ENCODE measurements at places on chromosomes 4 and X. TPM values are rescaled to one million over a fixed set of nuclear protein-coding genes. Genes with fewer than 3 reads are reported as not detected.

DNA sequence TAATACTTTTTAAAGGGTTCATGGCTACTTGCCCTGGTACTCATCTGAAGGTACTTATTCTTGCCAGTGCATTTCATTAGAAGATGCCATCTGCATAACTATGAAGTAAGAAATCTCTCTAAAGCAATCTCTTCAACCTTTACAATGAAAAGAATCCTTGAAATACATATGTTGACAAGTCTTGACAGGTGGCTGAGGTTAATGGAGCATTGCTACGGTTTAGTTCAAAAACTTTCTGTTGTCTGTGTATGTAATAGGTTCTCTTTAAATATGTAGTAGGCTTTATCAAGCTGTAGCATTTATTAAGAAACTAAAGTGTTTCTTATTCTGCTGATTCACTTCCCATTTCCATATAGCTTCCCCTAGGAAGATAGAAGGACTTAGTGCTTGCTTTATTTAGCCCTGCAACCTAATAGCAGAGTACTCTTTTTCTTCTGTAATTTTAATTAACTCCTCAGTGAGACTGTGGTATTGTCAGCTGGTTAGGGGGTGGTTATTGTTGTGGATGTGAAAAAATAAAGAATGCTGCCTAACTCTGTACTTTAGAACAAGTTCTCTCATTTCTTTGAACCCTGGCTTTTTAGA lies 39.3 kb downstream of the SLAIN2 start:
- peaks cover 2% of the 10 kb centered on the region for H3K36me3 ChIP-seq
- H3K4me3 ChIP-seq: no peak overlapping the region
- H3K27ac ChIP-seq: no peak overlapping the region
- H3K27me3 ChIP-seq: no peaks in the 10 kb centered on the region
- no peaks in the 10 kb centered on the region for H3K4me1 ChIP-seq

Gene GAR1
- total RNA-seq: 4.9 TPM

Gene NALF2
- total RNA-seq: not detected

DNA sequence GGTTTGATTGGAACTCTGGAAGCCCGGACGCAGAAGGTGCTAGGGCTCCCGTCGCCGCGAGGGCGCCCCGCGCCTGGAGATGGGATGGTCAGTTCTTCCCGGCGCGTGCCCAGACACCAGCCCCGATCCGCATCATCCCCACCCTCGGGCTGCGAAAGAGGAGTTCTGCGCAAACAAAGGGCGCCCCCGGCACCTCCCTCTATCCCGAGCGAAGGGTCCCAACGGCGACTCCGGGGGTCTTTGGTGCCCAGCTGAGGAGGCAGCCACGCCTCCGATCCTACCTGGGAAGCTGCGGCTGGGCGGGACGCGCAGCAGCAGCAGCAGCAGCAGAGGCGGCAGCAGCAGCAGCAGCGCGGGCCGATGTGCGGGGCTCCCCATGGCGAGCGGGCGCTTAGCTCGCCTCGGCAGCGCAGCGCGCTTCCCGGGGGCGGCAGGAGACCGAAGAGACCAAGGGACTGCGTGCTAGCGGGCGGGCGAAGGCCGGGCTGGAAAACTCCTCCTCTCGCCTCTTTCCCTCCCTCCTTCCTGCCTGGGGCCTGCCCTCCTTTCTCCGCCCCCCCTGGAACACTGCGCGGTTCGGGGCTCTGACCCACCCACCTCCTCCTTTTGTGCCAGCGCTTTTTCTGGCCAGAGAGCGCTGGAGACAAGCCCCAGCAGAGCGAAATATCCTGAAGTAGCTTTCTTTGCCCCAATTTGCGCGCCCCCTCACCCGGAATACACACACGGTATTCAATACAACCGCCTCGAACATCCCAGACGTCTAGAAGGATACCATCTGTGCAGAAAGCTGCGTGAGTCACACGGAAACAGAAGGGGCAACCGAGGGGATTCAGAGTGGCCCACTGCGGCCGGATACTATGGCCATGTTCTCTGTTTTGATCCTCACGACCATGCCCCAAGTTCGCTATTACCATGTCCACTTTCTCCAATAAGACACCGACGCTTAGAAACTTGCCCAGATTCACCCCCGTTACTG lies at the start of gene SRPX:
SRPX (minus strand) TSS at position 457 of the 976 bp plus-strand sequence; CDS start at position 378, 79 bp downstream.
- no peaks in the 10 kb centered on the region for H3K36me3 ChIP-seq
- H3K4me1 ChIP-seq: no peaks in the 10 kb centered on the region
- no peak for DNase-seq
- no peaks in the 10 kb centered on the region for H3K27me3 ChIP-seq

DNA sequence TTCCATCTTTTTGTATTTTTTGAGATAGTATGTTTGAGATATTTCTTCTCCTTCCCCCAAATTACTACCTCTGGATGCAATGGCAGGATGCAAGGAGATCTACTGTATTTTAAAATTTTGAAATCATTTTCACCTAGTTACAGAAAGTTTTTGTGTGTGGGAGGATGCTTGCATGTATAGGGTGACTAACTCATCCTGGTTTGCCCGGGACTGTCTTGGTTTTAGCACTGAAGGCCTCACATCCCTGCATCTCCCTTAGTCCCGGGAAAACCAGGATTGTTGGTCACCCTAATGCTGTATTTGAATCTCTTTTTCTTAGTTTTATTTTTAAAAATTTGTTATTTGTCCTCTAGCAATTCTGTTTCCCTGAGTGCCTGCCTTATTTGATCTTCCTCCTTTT lies 12.1 kb downstream of the SUPT20HL2 start:
- no peak overlapping the region for H3K4me3 ChIP-seq
- no peak overlapping the region for H3K27ac ChIP-seq
- DNase-seq: no peak
- no peaks in the 10 kb centered on the region for H3K36me3 ChIP-seq
- H3K4me1 ChIP-seq: no peaks in the 10 kb centered on the region

Gene ASB11
- total RNA-seq: not detected

- no peak overlapping the region for H3K4me3 ChIP-seq
- no peak overlapping the region for H3K27ac ChIP-seq
- H3K4me1 ChIP-seq: no peaks in the 10 kb centered on the region
- no peaks in the 10 kb centered on the region for H3K36me3 ChIP-seq
Measured at GRCh38 chrX:82589410-82589809, 918.7 kb upstream of the POU3F4 start.

DNA sequence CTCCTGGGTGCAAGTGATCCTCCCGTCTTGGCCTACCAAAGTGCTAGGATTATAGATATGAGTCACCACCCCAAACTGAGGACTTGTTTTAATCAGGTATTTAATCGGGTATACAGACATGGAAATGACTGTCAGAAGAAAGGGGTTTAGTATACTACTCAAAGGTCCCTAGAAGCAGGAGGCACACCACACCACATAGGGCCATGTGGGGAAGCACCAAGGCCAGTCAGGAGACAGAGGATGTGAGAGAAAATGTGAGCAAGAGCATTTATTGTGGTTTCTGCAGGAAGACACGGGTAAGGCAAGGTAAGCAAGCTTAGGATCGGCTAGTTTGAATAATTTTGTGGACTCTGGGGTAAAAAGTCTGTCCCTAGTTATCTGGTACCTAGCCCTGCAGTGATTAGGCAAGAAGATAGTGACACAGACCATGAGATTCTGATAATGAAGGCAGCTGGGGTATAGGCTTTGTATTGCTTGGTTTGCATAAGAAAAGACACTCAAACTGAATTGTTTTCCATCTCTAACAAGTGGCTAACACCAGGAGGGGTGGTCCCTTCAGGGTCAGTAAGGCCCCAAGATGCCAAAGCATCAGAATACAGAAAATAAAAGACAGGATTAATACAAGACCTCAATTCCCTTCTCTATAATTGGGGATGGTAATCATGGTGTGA lies 408.8 kb upstream of the F9 start:
- H3K36me3 ChIP-seq: no peaks in the 10 kb centered on the region
- no peaks in the 10 kb centered on the region for H3K4me1 ChIP-seq
- no peak for DNase-seq

- H3K27ac ChIP-seq: no peak overlapping the region
- no peak for DNase-seq
- H3K27me3 ChIP-seq: no peaks in the 10 kb centered on the region
- no peaks in the 10 kb centered on the region for H3K4me1 ChIP-seq
Measured at GRCh38 chr4:25358515-25359275, 18.4 kb upstream of the ANAPC4 start.

DNA sequence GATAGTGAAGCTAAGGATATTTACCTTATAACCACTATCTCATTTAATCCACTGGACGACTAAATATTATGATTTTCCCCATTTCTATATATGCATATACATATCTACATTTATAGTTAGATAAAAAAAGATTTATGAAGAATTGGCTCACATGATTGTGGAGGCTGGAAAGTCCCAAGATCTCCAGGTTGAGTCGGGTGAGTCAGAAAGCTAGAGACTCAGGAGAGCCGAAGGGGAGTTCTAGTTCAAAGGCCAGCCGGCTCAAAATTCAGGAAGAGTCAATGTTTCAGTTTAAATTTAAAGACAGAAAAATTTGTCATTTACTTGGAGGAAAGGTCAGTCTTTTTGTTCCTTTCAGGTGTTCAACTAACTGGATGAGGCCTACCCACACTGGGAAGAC lies 158.2 kb upstream of the CPEB2 start:
- H3K4me3 ChIP-seq: no peak overlapping the region
- no peaks in the 10 kb centered on the region for H3K27me3 ChIP-seq
- no peak for DNase-seq
- peaks cover 14% of the 10 kb centered on the region for H3K4me1 ChIP-seq

Gene TRIM60
- total RNA-seq: not detected

DNA sequence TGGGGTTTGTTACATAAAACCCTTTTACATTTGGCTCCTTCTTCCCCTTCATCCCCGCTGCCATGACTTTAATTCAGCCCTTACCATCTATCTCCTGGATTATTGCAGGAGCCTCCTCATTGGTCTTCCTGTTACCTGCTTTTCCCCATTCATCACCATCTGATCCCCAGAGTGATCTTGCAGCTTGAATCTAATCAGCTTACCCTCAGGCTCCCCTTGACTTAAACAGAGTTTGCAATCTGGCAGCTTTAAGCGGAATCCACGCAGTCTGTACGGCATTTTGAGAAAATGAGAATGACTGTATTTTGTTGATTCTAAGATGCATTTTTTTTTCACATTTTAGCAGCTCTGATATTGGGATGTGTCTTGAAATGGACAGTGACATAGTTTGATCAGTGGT lies 14.9 kb upstream of the PPEF1 start:
- no peak overlapping the region for H3K4me3 ChIP-seq
- H3K36me3 ChIP-seq: no peaks in the 10 kb centered on the region
- H3K27ac ChIP-seq: no peak overlapping the region
- H3K27me3 ChIP-seq: no peaks in the 10 kb centered on the region
- no peak for DNase-seq
- no peaks in the 10 kb centered on the region for H3K4me1 ChIP-seq

DNA sequence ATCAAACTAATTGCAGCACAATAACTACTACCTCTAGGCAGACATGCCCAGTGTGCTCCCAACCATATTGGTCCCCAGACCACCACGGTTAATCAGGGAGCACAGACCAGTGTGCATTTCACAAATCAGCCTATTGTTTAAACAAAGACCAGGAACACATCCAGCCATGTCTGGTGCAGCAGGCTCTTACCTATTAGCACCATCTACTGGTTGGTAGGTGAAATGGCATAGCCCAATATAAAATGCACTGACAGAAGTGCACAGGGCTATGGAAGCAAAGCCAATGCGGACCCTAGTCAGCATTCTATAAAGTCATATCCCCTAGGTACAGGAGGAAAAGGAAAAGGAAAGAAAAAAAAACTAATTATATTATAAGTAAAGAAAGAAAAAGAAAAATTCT lies 15.5 kb upstream of the CYLC1 start:
- no peaks in the 10 kb centered on the region for H3K27me3 ChIP-seq
- H3K27ac ChIP-seq: no peak overlapping the region
- DNase-seq: no peak
- no peaks in the 10 kb centered on the region for H3K36me3 ChIP-seq

- no peaks in the 10 kb centered on the region for H3K27me3 ChIP-seq
- H3K4me1 ChIP-seq: no peaks in the 10 kb centered on the region
- H3K27ac ChIP-seq: no peak overlapping the region
- DNase-seq: no peak
- H3K36me3 ChIP-seq: no peaks in the 10 kb centered on the region
Measured at GRCh38 chrX:112147206-112147605, 64.6 kb upstream of the TRPC5 start.

All from thoracic aorta (tissue), 2 donors.